CD8-positive, alpha-beta T cell (primary cell): ENCODE measurements at places on chromosomes 6 and 20.

- DNase-seq = no peak
Observed at GRCh38 chr6:130943738-130944137, 116.5 kb downstream of the SMLR1 start.

DNA sequence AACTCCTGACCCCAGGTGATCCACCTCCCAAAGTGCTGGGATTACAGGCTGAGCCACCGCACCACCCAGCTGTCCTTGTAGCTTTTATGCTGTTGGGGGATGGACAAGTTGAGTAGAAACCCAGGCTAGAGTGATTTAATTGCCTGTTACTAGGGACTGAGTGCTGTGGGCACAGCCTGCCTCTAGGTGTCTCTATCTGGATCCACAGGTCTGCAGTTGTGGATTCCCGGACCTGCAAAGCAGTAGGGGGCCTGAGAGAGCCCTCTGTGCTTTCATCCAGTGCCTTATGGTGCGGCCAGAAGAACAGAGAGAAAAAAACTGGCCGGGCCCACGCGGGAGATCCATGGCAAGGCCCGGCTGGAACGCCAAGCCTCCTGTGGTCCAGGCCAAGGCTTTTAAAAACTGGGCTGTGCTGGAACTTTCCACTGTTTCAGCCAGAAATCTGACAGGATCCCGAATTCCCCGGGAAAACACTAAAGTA lies 5.2 kb downstream of the SIRPA start:
- DNase-seq = no peak

DNA sequence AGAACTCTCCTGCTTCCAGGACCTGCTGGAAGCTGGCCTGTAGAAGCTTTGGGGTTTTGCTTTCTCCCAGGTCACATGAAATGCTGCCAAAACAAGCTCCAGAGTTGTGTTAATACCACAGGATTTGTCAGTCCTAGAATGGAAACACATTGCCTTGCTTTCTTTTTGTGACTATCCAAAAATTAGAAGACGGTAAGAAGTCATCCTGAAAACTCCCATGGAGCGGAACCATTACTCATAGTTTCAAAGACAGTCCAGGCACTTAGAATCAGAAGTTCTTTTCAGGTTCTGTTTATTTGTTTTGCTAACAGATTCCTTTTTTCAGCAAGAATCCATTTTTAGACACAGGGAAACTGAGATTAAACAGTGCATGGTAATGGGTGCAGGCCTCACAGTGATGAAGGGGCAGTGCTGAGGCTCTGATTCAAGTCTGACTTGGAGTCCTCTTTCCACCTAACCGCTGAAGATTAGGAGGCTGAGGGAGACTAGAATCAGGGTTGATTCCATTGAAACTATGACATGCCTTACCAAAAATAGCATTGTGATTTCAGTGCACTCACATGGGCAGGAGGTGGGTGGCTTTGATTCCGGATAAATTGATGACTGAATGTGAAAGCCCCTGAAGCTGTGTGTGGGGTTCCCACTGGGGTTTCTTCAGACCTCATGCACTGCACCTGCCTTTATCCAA lies 72.2 kb upstream of the NAA20 start:
- no peak for DNase-seq

- DNase-seq = no peak
Observed at GRCh38 chr6:170045981-170046667, 244.8 kb downstream of the DLL1 start.

DNA sequence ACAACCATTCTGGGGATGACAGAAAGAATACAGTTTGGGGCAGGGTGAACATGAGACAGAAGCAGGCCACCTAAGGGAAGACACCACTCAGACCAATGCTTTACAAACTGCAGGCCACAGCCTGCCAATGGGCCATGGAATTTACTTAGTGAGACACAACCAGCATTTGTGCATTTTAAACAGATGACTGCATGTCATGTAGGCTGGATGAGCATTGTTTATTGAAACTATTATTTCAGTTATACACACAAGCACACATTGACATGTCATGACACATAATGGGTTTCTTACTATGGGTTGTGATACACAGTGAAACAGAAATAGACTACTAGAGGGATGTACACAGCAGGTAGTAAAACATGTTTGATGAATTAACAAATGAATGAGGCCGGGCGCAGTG lies 8.0 kb downstream of the PGM3 start:
- no peak for DNase-seq

- DNase-seq = no peak
Observed at GRCh38 chr6:37741757-37742400, 44.2 kb upstream of the MDGA1 start.

DNA sequence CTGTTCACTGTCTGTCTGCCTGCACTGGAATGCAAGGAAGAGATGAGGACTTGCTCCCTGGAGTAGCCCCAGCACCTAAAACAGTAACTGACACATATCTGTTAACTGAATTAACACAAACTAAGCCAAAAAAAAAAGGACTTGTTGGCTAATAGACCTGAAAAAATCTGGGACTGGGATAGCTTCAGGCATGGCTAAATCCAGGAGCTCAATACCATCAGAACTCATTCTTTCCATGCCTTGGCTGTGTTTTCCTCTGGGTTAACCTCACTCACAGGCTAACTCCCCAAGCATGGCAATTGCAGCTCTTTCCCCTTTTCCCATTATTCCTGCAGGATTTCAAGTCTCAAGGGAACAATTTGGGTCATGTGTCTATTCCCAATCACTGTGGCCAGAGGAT lies 21.6 kb upstream of the ARFGEF2 start:
- DNase-seq = no peak

- DNase-seq = no peak
Observed at GRCh38 chr20:3258429-3258828, 19.4 kb upstream of the SLC4A11 start.

DNA sequence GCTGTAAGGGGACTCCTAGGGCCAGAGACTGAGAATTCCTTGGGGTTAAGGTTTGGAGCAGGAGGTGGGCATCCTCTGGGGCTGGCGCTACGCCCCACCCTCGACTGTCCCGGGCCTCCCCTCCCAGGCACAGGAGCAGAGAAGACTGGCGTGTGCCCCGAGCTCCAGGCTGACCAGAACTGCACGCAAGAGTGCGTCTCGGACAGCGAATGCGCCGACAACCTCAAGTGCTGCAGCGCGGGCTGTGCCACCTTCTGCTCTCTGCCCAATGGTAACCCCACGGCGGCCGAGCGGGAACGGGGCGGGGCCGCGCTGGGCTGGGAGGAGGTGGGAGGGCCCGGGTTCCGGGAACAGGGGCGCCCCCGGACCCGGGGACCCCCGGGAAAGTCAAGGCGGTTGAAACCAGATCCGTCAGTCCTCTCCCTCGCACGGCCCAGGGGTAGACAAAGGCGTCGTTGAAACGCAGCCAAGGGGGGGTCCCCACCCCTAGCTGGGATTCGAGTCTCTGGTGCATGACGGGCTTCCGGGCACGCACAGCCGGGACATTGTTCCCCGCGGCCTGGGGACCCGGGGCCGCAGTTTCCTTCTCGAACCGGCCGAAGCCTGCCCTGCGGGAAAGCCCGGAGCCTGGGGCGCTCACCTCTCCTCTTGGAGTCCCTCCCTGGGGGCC lies 844 bp downstream of the WFDC2 start:
- DNase-seq = no peak

DNA sequence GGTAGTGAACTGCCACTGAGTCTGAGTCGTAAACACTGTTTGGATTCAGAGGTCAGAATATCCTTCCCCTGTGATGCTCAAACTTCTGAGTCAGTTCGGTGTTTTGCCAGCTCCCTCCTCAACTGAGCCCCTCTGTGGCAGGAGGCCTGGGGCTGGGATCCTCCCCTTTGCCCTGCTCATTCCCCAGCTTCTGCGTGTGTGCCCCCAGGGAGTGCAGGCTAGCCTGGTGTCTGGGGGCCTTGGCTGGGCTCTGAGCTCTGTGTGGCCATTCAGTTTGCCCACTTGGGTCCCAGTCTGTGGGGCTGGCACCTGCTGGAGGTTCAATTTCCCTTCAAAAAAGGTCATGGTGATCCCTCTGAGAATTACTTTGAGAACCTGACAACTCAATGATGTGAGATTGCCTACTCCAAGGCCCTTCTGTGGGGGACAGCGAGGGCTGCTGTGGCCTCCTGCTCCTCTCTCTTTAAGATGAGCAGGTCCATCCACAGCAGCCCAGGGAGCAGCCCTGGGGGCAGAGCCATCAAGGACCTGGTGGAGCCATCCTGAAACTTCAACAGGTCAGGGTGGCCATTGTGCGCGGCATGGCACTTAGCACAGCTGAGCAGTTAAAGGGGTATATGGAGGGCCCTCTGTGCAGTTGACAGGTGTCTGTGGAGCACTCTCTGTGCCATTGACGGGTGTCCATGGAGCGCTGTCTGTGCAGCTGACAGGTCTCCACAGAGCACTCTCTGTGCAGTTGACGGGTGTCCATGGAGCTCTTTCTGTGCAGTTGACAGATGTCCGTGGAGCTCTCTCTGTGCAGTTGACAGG lies 147.2 kb downstream of the SYCP2 start:
- no peak for DNase-seq

GRCh38 chr20:60467771-60468170 lies 509.5 kb downstream of the CDH26 start:
- no peak for DNase-seq

GRCh38 chr6:13660893-13661292 lies 45.8 kb downstream of the NOL7 start:
- DNase-seq = no peak

- DNase-seq = peak; percentile 51
Observed at GRCh38 chr6:148464319-148465010, 121.8 kb downstream of the SASH1 start.

- no peak for DNase-seq
Observed at GRCh38 chr6:1103021-1103420, 208.9 kb upstream of the FOXQ1 start.

GRCh38 chr6:154277629-154278017 lies 79.0 kb downstream of the IPCEF1 start:
- DNase-seq = peak; percentile 30

GRCh38 chr6:104788400-104788799 lies 71.3 kb downstream of the HACE1 start:
- DNase-seq = no peak

DNA sequence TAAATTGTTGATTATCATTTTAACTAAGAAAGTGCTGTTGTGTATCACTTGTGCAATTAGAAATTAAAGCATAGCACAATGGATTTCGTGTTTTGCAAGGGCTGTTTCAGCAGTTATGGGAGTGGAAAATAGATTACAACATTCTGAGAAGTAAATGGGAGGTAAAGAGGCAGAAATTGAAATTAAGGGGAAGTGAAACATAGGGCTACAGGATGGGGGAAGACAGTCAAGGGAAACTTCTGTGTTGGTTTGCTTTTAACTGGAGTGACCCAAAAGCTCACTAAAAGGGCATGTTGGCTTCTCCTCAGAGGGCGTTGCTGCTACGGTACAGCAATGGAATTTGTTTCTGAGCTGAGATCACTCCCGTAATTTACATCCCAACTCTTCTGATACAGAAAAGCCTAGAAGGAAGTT lies 147.5 kb downstream of the BCAS1 start:
- DNase-seq = no peak

DNA sequence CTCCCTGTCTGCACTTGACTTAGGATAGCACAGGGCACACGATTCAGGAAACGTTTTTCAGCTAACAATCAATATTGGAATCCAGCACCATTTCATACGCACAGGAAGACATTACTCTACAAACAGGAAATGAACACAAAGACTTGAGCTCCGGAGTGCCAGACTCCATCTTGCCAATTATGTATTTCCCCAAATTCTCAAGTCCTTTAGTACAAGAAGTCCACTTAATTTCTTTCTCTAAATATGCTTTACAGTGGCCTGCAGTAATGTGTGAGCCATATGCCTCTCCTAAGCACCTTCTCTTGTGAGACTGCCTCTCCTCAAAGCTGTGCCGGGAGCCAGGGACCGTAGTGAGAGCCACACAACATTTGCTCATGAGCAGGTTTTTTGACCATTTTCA lies 168.2 kb downstream of the THBS2 start:
- DNase-seq = no peak

DNA sequence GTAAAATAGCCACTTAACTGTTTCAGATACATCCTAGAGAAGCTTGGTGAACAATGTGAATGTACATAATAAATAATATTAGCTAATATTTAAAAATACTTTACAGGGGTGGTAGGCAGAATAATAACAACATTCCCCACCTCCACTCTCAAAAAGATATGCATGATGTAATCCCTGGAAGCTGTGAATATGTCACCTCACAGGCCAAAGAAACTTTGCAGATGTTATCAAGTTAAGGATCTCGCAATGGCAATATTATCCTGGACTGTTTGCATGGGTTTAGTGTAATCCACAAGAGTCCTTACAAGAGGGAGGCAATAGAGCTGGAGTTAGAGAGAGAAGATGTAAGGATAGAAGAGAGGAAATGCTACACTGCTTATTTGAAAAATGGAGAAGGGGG lies 7.0 kb upstream of the PTPRK start:
- DNase-seq = no peak

DNA sequence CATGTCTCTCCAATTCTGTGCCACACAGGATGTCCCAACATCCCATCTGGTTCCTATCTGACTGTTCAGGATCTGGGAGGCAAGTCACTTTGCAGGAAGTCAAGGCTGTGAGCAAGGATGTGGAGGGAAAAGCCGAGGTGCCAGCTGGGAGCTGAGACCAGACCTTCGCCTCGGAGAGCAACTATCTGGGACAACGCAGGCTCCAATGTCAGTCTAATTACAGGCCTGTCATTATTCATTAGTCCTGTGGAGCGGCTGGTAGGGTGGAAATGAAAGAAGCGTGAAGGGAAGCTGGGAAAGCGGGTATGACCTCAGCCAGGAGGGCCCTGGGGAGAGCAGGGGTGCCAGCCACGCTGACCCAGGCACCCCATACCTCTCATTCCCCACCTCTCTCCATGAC lies 147.3 kb downstream of the UNC5CL start:
- DNase-seq = no peak

DNA sequence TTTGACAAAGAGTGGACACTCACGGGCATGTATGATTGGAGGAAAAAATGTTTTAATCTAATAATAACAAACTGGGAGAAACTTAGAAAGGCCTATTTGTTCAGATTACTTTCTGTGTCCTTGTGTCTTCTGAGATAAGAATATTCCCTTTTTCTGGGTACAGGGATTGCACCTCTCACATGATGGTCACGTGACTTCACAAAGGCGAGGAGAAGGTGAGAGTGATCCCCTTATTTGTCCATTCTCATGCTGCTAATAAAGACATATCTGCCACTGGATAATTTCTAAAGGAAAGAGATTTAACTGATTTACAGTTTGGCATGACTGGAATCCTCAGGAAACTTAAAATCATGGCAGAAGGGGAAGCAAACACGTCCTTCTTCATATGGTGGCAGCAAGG lies 989.7 kb upstream of the FLRT3 start:
- no peak for DNase-seq

GRCh38 chr6:75171986-75172385 lies 33.9 kb downstream of the COL12A1 start:
- DNase-seq = no peak

- DNase-seq = no peak
Observed at GRCh38 chr6:83490217-83490807, 22.0 kb upstream of the PRSS35 start.

GRCh38 chr6:40377173-40377806 lies 209.9 kb downstream of the LRFN2 start:
- no peak for DNase-seq

DNA sequence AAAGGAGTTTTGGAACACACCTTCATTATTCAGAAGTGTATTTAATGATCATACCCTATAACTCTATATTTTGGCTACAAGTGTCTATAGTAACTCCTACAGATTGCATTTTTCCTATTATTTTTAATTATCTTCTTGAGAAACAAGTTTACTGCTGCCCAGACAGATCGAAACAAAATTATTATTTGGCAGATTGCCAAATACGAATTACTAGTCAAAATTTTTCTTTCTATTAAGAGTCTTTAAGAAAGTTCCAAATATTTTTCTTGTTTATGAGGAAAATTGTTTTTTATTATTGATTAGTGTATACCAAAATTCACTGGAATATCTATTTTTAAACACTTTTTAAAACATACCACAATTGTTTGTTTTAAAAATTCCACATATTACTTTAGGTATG lies 821.9 kb upstream of the SLC35B3 start:
- no peak for DNase-seq
